ENCODE measurements at places on chromosomes 12 and 14. TPM values are rescaled to one million over a fixed set of nuclear protein-coding genes. Genes with fewer than 3 reads are reported as not detected.

The RASSF3 gene
- total RNA-seq = 113 TPM

The ARHGAP9 gene
- total RNA-seq = 198 TPM

- H3K27ac ChIP-seq = no peak overlapping the region
- DNase-seq = no peak
- no peaks in the 10 kb centered on the region for H3K4me1 ChIP-seq
- H3K36me3 ChIP-seq = no peaks in the 10 kb centered on the region
These were observed 116.3 kb downstream of the TMX1 start for GRCh38 chr14:51356381-51356780.

DNA sequence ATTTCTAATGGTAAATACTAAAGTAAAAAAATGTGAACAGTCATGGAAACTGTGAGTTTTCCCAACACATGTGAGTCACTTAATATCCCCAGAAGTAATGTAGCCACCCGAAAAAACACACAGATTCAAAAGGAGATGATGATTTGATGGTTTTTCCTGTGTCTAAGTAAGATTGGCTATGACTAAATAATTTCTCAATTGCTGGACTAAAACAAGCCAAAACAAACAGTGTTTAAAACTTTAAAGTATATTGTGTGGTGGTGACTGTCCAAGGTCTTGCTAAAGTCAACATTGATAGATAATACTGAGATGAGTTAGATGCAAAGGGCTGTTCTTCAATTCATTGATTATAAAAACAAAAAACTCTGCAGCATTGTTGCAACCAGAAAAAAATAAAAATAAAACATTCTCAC, 89.6 kb upstream of the SOX5 start:
- H3K4me1 ChIP-seq = no peaks in the 10 kb centered on the region
- no peak overlapping the region for H3K27ac ChIP-seq
- H3K27me3 ChIP-seq = no peaks in the 10 kb centered on the region
- no peak overlapping the region for H3K4me3 ChIP-seq
- DNase-seq = no peak

DNA sequence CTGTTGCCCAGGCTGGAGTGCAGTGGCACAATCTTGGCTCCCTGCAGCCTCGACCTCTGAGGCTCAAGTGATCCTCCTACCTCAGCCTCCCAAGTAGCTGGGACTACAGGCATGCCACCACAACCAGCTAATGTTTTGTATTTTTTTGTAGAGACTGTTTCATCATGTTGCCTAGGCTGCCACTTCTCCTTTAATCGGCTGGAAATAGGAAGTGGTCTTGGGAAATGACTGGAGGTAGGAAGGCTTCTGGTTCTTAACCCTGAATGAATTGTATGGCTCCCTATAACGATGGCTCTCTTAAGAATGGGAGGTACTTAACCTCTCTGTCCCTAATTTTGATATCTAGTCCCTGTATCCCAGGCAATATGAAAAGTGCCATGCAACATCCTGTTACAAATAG, 113.9 kb upstream of the USP15 start:
- no peaks in the 10 kb centered on the region for H3K4me1 ChIP-seq
- H3K27me3 ChIP-seq = no peaks in the 10 kb centered on the region
- no peak overlapping the region for H3K4me3 ChIP-seq
- H3K36me3 ChIP-seq = no peaks in the 10 kb centered on the region
- DNase-seq = no peak
- no peak overlapping the region for H3K27ac ChIP-seq

DNA sequence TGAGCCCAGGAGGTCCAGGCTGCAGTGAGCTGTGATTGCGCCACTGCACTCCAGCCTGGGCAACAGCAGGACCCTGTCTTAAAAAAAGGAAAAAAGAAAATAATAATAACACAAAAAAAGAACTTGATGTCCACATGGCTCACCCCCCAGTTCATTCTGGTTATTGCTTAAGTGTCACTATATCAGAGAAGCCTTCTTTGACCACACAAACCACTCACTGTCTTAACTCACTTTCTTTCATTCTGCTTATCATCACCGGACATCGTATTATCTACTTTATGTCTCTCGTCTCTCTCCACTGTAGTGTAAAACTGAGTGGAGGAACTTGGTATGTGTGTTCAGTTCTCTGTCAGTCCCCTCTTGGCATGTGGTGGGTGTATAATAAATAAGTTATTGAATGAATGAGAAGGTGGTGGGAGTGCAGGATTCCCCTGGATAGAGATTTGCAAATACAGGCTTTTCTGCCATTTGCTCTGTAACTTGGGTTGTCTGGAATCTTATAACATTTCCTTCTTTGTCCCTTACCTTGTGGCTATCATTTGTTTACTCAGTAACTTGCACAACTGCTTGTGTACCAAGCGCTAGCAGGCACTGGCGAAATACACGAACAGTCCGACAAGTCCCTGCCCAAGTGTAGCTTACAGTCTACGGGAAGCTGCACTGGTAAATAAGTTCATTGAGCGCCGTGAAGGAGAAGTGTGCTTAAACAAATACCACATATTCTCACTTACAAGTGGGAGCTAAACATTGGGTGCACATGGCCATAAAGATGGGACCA, 86.6 kb upstream of the TRAF3 start:
- no peak overlapping the region for H3K4me3 ChIP-seq
- H3K36me3 ChIP-seq = no peaks in the 10 kb centered on the region
- no peak overlapping the region for H3K27ac ChIP-seq
- no peak for DNase-seq
- H3K27me3 ChIP-seq = no peaks in the 10 kb centered on the region

GRCh38 chr14:96598332-96598928, 96.2 kb downstream of the PAPOLA start:
- no peaks in the 10 kb centered on the region for H3K27me3 ChIP-seq
- H3K4me3 ChIP-seq = no peak overlapping the region
- H3K36me3 ChIP-seq = no peaks in the 10 kb centered on the region

DNA sequence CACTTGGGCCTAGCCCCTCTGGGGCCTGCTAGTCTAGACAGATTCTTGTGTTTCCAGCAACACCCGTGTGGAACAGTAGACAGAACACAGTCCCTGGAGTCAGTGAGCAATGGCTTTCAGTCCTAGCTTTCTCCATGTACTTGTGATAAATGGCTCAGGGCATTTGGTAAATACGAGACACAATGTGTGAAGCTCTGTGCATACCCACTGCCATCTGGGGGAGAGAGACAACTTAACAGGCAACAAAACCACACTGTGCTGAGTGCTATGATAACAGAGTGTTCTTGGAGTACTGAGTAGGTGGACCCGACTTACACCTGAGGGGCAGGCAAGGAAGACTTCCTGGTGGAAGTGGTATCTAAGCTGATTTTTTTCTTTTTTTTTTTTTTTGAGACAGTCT, 86.3 kb upstream of the TBX3 start:
- H3K36me3 ChIP-seq = no peaks in the 10 kb centered on the region
- no peak overlapping the region for H3K27ac ChIP-seq
- no peaks in the 10 kb centered on the region for H3K4me1 ChIP-seq
- H3K4me3 ChIP-seq = no peak overlapping the region
- DNase-seq = no peak
- H3K27me3 ChIP-seq = no peaks in the 10 kb centered on the region

- no peaks in the 10 kb centered on the region for H3K4me1 ChIP-seq
- no peak overlapping the region for H3K4me3 ChIP-seq
These were observed 44.2 kb upstream of the MMP17 start for GRCh38 chr12:131783915-131784541.

DNA sequence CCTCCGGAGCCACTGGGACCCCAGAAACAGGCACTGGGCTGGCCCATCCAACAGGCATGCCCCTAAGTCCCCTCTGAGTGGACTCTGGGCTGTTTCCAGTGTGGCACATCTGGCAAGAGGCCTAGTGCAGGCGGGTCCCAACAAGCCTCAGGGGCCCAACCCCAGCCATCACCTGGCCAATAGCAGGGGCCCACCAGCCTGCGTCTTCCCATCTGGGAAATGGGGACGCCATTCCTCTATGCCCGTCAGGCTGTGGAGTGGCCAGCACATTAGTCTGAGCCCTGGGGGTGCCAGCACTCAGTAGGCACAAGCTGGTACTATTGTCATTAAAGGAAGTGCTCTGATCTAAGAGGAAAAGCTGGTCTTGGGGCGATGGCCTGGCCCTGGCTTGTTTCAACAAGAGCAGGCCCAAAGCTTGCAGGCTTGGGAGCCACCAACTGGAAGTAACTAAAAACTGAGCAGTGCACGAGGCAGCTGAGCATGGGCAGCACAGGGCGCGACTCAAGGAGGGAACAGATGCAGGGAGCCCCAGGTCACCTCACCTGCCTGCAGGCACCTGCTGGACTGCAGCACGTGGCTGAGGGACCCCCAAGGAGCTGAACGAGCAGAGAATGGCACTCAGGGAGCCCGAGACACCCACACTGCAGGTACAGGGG, 8.4 kb downstream of the DEGS2 start:
- no peak overlapping the region for H3K27ac ChIP-seq
- no peaks in the 10 kb centered on the region for H3K27me3 ChIP-seq
- no peak for DNase-seq
- no peaks in the 10 kb centered on the region for H3K36me3 ChIP-seq

- H3K36me3 ChIP-seq = peaks cover 22% of the 10 kb centered on the region
- H3K27me3 ChIP-seq = no peaks in the 10 kb centered on the region
- peaks cover 2% of the 10 kb centered on the region for H3K4me1 ChIP-seq
- H3K27ac ChIP-seq = no peak overlapping the region
- no peak overlapping the region for H3K4me3 ChIP-seq
These were observed 52.5 kb upstream of the FOXN3 start for GRCh38 chr14:89469210-89470198.

DNA sequence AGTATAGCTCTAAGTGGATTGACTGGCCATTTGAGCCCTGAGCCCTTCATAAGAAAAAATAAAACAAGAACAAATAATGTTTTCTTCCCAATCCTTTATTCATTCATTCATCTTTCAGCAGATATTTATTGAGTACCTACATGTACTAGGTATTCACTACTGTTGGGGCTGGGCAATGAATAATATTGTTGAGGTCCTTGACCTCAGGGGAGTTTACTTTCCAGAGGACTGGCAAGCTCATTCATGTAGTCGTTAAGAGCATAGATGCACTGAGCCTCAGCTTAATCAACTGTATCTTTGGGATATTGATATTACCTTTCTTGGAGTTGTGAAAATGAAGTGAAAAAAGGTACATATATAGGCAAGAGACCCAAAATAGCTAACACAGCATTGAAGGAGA, 7.6 kb downstream of the CFAP54 start:
- H3K4me1 ChIP-seq = peaks cover 11% of the 10 kb centered on the region
- no peaks in the 10 kb centered on the region for H3K36me3 ChIP-seq
- no peak for DNase-seq
- no peaks in the 10 kb centered on the region for H3K27me3 ChIP-seq
- no peak overlapping the region for H3K27ac ChIP-seq
- no peak overlapping the region for H3K4me3 ChIP-seq

DNA sequence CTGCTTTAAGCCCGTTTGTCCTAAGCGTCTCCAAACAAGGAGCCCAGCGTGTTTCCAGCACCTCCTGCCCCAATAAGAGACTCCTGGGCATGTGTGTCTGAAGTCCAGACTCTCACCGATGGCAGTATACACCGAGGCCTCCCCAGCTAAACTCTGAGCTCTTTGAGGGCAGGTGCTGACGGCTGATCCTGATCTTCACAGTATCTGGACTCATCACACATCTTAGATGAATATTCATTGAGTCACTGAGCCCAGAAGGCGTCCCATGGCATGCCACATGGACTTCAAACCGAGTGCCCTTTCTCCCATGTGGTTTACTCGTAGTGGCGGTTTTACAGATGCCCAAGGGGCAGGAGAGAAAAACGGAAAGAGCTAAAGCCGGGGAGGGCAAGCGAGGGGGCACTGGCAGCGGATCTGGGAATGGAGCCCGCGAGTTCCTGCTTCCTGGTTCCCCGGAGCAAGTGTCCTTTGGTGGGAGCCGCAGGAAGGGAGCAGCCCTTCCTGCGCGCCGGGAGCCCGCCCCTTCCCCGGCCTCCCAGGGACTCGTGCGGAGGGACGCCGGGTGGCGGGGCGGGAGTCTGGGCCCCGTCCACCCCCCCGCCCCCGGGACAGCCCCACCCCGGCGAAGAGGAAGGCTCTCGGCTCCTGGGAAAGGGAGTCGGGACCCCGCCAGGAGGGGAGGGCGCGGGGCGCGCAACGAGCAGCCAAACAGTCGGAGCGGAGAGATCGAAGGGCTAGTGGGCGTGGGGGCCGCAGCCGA, 585 bp upstream of the TEAD4 start:
- no peaks in the 10 kb centered on the region for H3K36me3 ChIP-seq
- peaks cover 14% of the 10 kb centered on the region for H3K27me3 ChIP-seq
- no peak for DNase-seq
- H3K4me3 ChIP-seq = no peak overlapping the region

DNA sequence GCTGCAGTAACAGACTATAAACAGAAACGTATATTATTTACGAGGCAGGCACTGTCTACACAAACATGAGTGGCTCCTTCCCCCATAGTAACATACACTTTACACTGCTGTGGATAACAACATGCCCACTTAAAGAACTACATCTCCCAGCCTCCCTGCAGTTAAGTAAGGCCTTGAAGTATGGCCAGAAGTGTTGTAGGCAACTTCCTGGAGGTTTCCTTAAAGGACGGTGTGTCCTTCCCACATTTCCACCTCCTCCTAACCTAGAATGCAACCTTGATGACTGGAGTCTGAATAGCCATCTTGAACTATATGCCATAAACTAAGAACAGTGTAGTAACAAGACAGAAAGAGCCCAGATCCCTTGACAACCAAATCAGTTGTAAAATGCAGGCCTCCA, 20.3 kb downstream of the MED13L start:
- no peak for DNase-seq
- no peaks in the 10 kb centered on the region for H3K36me3 ChIP-seq
- no peaks in the 10 kb centered on the region for H3K27me3 ChIP-seq
- H3K4me1 ChIP-seq = peaks cover 11% of the 10 kb centered on the region
- H3K27ac ChIP-seq = no peak overlapping the region

DNA sequence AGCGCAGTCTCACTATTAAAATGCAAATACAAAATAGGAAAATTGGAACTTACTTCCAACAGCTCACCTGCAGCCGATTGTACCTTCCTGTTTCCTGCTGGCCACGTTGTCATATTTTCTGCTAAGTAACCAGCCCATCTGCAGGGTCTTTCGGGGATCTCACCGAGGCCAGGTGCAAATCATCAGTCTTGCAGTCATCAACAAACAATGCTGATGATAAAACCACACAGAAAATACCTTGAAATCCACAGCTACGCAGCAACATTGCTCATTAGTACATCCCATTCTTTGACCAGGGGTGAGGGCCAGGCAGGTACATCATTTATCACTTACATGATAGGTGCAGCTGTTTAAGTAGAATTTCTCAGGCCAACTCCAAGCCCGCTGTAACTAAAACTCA, 406.9 kb downstream of the TMEM121 start:
- DNase-seq = no peak
- H3K4me3 ChIP-seq = no peak overlapping the region
- no peak overlapping the region for H3K27ac ChIP-seq
- H3K27me3 ChIP-seq = no peaks in the 10 kb centered on the region
- H3K4me1 ChIP-seq = no peaks in the 10 kb centered on the region

All from T-cell (primary cell).